ENCODE measurements at places on chromosomes 7 and 10.

GRCh38 chr10:77949167-77949566 lies 22.6 kb upstream of the DLG5 start:
- DNase-seq, result no peak

DNA sequence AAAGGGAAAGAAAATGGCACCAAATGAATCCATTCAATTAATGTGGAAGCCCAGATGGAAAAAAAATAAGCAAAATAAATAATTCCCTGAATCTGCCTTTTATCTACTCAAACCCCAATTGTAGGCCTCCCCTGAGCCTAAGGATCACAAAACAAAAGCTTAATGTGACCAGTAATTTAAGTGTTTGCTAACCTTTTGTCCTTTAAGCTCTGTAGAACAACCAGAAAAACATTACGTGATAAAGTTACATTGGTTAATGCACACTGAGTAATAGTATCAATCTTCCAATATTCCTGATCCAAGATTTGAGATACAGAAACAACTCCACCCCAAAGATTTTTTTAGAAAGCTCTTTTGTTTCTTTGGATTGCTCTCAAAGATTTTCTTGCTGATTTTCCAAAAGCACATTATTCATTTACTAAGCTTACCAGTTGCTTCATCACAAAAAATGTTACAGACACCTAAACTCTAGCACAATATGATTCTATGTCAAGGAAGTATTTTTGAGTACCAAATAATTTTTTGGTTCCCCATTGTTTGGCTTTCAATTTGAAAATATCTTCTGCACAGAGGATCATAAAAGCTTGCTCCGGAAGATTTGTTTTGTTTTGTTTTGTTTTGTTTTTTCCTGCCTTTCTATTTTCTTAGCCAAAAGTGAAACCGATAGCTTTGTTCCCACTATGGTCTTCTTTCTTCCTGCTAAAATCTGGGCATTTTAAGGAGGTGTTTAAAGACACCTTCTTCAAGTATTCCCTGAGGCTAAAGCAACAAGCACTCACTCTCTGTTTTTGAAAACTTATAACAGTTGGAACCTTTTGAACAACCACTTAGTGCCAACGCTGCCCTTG lies 54.2 kb downstream of the TRIL start:
- no peak for DNase-seq

DNA sequence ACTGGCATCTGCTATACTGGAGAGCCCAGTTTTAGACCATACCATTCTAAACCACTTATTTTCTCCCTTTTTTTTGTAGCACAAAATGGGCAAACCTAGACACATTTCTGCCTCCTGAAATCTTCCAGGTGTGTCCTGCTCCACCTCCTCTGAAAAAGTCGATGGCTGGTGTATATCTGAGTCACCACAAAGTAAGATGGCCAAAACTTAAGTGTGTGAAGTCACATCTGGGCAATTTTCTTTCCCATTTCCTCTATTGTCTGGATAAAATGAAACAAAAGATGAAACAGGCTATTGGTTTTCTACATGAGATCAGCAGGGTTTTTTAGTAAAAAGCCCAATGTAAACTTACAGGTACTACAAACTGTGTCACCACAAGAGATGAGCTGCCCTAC lies 65.5 kb downstream of the OSBPL3 start:
- no peak for DNase-seq

- no peak for DNase-seq
Measured at GRCh38 chr7:100572281-100572948, 1.3 kb downstream of the SAP25 start.

DNA sequence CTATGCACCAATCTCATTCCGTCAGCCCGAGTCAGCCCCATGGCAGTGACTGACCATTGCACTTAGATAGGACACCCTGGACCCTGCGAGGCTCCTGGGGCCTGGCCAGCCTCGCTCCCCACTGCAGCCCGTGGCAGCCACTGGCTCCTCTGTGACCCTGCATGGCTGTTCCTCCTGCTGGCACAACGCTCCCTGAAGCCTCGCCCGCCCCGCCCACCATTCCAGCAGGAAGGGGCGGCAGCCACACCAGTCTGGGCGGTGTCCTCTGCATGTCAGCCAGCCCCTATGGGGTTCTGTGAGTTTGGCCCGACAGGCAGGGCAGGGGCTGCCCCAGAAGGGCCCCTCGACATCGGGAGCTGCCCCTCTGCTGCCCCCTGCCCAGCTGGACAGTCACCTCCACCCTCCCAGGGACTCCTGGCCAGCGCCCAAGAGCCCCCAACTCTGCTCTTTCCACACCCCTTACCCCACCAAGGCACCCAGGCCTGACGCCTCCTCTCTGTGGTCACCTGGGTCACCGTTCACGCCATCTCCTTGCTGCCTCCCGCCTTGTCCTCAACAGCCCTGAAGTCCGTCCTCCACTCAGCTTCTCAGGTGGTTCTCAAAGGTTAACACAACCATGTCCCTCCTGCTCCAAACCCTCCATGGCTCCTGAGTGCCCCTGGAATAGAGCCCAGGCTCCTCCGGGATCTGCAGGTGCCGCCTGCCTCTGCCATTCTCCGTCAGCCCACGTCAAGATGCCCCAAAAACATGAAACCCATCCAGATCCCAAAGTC lies 103.5 kb downstream of the MICALL2 start:
- no peak for DNase-seq

- DNase-seq, result no peak
Measured at GRCh38 chr10:6748029-6748428, 168.0 kb upstream of the PRKCQ start.

DNA sequence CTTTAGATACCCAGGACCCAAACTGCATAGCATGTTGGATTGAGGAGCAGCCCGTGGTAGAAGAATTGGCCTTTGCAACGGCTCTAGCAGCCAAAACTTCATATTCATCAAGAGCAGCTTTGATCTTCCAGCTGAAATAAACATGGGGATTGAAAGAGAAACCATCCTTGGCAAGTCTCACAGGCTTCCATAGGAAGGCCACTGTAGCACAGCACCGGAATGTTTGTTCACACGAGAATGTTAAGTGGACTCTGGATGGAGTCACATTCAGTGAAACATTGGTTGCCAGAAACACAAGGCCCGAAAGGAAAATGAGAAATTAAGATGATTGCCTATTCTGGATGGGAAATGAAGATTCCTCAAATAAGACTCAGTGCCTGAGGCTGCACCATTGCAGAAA lies 97.4 kb downstream of the RAB18 start:
- DNase-seq, result no peak

- DNase-seq, result no peak
Measured at GRCh38 chr10:131745591-131745990, 155.2 kb upstream of the PPP2R2D start.

Measured in renal pelvis (tissue), 12 donors.